Aorta (tissue), 5 donors: ENCODE measurements at places on chromosomes 11 and 22. TPM values are rescaled to one million over a fixed set of nuclear protein-coding genes. Genes with fewer than 3 reads are reported as not detected.

DNA sequence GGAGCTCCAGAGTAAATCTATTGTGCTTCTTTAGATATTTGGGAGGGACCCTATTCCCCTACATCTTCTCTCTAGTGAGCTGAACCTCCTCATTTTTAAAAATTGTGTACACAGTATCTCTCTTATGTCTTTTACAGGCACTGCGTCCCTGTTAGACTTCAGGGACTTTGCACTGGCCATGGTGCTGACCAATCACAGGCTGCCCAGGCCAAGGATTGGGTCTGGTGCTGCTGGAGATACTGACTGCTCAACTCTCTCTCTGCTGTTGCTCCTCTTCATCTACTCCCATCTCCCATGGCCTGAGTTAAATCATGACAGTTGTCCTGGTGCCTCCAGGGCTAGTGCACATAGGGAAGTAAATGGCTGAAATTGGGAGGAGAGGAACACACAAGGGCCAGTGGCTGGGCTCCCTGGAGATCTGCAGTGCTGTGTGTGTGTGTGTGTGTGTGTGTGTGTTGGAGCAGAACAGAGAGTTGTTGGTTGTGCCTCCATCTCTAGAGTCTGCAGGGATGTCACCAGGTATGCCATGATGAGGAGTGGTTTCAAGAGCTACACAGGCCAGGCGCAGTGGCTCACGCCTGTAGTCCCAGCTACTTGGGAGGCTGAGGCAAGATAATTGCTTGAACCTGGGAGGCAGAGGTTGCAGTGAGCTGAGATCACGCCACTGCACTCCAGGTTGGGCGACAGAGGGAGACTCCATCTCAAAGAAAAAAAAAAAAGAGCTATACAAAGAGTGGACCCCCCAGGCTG is 155.3 kb downstream of the ST3GAL4 start:
- DNase-seq = no peak
- no peaks in the 10 kb centered on the region for H3K36me3 ChIP-seq
- no peaks in the 10 kb centered on the region for H3K27me3 ChIP-seq

- DNase-seq = no peak
- H3K27me3 ChIP-seq = no peaks in the 10 kb centered on the region
Measured at GRCh38 chr11:92240916-92241315, 16.3 kb downstream of the FAT3 start.

GRCh38 chr11:79663017-79663416 is 222.2 kb upstream of the TENM4 start:
- no peaks in the 10 kb centered on the region for H3K36me3 ChIP-seq
- no peak for DNase-seq
- H3K27me3 ChIP-seq = peaks cover 1% of the 10 kb centered on the region

The POLD4 gene
- total RNA-seq = 85.1 TPM

DNA sequence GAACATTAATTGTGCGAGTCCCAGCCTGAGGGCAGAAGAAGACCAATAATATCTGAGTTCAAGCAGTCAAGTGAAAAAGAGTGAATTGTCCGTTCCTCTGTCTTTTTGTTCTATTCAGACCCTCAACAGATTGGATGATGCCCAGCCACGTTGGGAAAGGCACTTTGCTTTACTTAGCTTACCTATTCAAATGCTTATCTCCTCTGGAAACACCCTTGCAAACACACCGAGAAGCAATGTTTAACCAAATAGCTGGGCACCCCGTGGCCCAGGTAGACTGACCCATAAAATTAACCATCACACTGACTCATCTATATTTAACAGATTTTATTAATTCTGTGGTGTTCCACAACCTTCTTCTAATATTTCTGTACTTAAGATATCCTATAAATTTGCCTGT is 9.3 kb downstream of the OOSP4A start:
- H3K27me3 ChIP-seq = no peaks in the 10 kb centered on the region
- no peak overlapping the region for H3K27ac ChIP-seq
- H3K36me3 ChIP-seq = no peaks in the 10 kb centered on the region
- H3K4me1 ChIP-seq = no peaks in the 10 kb centered on the region
- H3K4me3 ChIP-seq = no peak overlapping the region
- DNase-seq = no peak

GRCh38 chr11:25900814-25901213 is 431.1 kb upstream of the ANO3 start:
- no peak overlapping the region for H3K27ac ChIP-seq
- H3K4me3 ChIP-seq = no peak overlapping the region
- H3K27me3 ChIP-seq = no peaks in the 10 kb centered on the region
- H3K36me3 ChIP-seq = no peaks in the 10 kb centered on the region
- H3K4me1 ChIP-seq = no peaks in the 10 kb centered on the region
- no peak for DNase-seq

- no peaks in the 10 kb centered on the region for H3K4me1 ChIP-seq
- no peak overlapping the region for H3K4me3 ChIP-seq
- no peak overlapping the region for H3K27ac ChIP-seq
- H3K36me3 ChIP-seq = no peaks in the 10 kb centered on the region
Measured at GRCh38 chr11:9605742-9606141, 32.3 kb downstream of the WEE1 start.

The TMEM126B gene
- total RNA-seq = 39.7 TPM
